Midbrain (tissue), 1 donor: ENCODE measurements at places on chromosomes 12 and 14.

DNA sequence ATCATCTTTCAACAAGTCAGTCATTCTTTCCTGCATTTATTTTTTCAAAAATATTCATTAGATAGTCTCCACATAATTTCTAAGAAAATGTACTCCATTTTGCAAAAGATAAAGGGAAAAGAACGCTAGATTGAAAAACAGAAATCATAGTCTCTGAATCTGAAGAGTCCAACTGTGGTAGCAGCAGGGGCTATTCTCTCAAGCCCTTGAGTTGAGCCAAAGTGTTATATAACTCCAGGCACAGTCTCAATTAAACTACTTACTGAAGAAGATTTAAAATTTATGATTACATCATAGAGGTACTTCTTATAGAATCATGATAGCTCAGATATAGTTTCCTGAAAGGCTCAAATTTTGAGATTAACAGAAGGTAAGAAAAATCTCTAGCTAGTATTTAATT lies 5.8 kb downstream of the LDHB start:
- no peak for DNase-seq

DNA sequence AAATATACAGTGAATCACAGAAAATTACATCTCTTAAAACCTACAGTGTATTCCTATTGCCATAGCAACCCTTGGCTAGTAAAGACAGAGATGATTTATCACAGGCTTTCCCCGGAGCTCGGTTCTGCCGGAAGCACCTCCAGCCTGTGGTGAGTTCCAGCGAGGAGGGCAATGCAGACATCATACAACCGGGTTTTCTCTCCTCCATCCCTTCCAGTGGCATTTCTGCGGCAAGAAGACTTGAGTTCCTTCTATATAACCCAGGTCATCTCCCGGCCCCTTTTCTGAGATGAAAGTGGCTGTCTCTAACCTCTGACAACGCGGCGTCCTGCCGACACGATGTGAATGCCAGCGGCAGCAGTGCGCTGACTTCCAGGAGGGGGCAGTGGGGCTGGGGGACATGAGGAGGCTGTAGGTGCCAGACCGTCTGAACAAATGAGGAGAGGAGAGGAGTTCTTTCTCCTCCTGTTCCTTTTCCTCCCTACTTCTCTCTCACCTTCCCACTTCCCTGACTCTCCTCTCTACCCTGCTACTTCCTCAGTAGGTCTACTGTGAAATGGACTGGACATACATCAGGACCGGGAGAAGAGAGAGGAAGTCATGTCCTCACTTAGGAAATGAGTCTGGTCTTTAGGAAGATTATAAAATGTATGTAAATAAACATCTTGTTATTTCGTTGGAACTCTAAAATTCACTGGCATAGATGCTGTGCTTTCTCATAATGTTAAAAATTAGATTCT lies 68.6 kb upstream of the MAX start:
- peak; percentile 74 for DNase-seq

DNA sequence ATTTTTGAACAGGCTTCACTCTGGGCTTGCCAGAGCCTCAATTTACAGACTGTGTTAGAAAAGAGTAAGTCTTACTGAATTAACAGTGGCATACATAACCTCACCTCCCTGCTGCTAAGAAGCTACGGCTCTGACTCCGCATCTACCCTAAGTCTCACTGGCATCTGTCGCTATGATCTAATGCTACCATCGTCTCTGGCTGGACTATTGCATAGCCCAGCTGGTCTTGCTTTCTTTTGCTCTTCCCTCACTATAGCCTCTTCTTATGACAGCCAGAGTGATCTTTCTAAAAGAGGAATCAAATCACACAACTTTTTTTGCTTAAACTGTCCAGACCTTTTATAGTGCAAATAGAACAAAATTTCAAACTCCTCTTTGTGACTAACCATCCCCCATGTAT lies 81.1 kb downstream of the SLC24A4 start:
- DNase-seq = no peak

DNA sequence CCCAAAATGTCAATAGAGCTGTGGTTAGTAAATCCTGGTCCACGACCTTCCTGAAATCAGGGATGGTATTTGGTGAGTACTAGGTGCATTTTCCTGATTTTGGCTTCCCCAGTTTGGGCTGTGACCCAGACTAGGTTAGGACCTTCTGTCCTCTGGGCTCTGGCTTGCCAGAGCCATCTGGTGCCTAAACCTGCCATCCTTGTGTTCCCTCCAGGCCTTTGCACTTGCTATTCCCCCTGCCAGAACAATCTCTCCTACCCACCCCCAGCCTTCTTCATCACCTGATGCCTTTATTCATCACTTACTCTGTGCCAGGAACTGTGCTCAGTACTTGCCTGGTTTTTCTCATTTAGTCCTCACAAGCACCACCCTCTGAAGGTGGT lies 216.7 kb downstream of the RBM19 start:
- no peak for DNase-seq

GRCh38 chr14:82759656-82760055 lies 1226.0 kb upstream of the SEL1L start:
- no peak for DNase-seq

GRCh38 chr14:29643433-29644211 lies 284.0 kb downstream of the PRKD1 start:
- DNase-seq = no peak

DNA sequence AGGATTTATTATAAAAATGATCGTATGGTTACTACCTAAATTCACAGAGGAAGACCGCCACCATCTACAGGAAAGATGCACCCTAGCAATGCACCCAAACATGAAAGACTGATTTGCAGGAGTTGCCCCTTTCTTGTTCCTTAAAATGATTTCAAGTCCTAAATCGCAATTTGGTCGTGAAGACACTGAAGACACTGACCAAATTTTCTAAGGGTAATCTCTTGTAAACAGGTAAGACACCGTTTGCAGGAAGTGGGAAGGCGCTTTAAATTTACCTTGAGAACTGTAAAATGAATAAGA lies 1.0 kb downstream of the SOS2 start:
- DNase-seq = no peak

DNA sequence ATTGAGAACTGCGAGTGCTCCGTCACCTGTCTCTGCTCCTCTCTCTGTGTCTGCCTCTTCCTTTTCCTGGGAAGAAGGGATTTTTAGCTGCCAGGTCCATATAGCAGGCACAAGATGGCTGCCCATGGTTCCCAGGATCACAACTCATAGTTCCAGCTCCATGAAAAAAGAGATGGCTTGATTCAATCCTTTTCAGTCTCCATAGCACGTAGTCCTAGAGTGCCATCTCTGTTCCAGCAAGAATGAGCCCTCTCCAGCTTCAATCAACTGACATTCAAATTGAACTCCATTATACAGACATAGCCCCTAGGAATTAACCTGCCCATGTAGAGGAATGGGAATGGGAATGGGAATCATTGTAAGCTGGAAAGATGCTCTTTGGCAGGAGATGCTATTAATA lies 34.7 kb upstream of the RTRAF start:
- no peak for DNase-seq

GRCh38 chr14:72986214-72986613 lies 40.7 kb downstream of the ZFYVE1 start:
- no peak for DNase-seq

- DNase-seq = no peak
These were observed 48.7 kb upstream of the WSCD2 start for GRCh38 chr12:108080363-108080762.

- no peak for DNase-seq
These were observed 24.4 kb upstream of the DUSP16 start for GRCh38 chr12:12586879-12587675.

DNA sequence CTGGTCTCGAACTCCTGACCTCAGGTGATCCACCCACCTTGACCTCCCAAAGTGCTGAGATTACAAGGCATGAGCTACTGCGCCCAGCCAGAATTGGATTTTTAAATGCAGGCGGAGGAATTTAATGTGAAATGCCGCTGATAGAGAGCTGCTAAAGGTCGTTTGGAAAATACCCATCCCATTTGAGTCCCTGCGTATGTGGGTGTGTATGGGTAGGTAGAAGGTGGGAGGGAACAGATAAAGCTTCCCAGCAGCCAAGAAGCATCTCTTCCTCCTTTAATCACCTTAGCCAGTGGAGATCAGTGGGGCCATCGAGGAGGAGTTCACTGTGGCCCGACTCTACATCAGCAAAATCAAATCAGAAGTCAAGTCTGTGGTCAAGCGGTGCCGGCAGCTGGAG lies 16.2 kb upstream of the PIP4K2C start:
- no peak for DNase-seq

DNA sequence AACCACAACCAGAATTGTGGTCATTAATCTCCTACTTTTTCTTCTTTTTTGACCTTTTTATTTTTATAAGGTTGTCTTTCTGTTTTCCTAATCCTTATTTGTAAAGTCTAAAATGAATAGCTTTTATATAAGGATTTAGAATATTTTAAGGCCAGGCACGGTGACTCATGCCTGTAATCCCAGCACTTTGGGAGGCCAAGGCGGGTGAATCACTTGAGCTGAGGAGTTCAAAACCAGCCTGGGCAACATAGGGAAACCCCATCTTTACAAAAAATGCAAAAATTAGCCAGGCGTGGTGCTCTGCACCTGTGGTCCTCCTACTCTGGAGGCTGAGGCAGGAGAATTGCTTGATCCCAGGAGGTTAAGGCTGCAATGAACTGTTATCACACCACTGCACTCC lies 55.1 kb downstream of the IFT81 start:
- DNase-seq = no peak

DNA sequence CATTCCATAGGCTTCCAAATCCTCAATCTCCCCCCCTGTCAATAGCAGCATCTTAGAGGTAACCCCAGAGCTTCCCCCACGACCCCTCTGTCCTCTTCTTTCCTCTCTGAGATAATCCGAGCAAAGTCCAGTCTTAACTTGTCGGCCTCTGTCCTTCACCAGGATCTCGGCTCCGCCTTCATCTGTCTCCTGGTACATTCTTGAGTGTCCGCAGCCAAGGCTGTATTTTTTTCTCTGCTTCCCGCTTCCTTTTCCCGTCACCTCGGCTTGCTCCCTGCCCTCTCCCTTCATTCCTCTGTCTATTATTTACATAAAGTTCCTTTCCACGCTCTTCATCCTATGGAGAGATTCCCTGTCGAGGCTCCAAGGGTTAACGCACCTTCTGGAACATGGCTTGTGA lies 153.9 kb upstream of the GSC start:
- no peak for DNase-seq

DNA sequence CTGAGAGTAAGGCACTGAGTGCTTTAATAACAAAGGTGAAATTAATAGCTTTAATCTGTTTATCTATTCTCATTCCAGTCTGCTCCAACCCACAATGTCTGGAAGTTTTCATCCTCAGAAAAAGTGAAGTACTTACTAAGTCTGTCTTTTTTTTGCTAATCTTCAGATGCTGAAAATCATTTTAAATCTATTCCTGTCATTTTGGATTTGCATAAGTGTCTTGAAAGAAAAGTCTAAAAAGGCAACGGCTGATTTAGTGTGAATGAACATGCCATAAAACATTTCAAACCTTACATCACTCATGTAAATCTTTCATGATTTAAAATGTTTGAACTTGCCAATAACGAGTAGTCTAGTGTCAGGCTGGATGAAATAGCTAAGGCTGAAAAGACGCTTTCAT lies 685.6 kb downstream of the RPS29 start:
- DNase-seq = no peak

- DNase-seq = no peak
These were observed 7.4 kb downstream of the WNT1 start for GRCh38 chr12:48985475-48985897.

DNA sequence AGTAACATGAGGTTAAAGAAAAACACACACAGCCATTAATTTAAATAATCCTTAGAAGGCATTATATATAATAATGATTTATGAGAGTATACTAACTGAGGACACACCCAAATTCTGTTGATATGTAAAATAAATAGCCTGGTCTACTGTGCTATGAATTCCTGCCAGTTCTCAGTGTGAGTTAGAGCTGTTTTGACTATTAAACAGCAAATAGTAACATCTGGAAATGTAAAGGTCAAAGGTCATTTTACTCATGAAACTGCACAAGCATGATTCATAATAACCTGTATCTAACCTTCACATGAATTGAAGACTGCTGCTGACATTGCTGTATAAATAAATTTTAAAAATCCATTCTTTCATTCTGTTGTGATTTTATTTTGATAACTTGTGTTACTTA lies 966.7 kb downstream of the SLC6A15 start:
- no peak for DNase-seq

GRCh38 chr12:115756804-115757203 lies 520.7 kb downstream of the MED13L start:
- no peak for DNase-seq

GRCh38 chr14:74792249-74793039 lies 29.3 kb downstream of the YLPM1 start:
- DNase-seq = no peak

DNA sequence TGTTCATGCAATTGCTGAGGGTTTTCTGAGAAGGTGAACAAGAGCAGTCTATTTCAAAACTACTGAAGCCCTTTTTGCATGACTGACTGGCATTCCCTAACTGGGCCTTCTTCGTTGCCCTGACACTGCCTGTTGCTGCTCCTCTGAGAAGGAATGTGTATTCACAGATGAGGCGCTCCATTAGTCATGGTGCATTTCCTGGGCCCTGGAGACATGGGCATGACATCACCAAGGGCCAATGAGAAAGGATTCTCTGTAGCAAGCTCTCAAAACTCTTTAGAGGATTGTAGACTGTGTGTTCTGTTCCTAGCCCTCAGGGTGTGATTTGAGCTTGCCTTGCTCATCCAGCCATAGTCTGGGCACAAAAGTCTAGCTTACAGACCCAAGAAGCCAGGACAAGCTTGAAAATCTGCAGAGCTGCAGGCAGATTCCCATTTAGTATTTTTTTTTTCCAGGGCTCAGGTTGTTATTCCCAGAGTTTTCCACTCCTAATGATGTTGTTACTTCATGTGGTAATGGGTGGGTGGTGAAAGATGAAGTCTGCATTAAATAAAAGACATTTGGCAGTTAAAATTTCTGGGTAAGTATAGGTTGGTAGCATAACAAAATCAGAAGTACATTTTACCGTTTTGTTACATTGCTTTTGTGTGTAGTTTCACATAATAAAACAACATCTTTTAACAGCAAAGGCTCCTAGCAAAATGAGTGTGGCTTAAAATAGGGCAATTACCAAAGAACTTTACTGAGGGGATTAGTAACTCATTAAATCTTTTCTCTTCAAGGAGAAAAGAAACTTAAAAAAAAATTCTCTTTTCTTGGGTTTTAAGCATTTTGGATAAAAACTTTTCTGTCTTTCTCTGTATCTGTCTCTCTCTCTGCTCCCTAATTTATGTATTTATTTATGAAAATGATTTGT lies 318.4 kb downstream of the RAD51B start:
- peak; percentile 55 for DNase-seq
